ENCODE measurements at places on chromosomes 16 and 17. TPM values are rescaled to one million over a fixed set of nuclear protein-coding genes. Genes with fewer than 3 reads are reported as not detected.
A peak's percentile ranks its signal among the peaks of the same experiment; 100 is the strongest.

- DNase-seq: no peak
Observed at GRCh38 chr16:83818276-83818675, 10.5 kb downstream of the HSBP1 start.

DNA sequence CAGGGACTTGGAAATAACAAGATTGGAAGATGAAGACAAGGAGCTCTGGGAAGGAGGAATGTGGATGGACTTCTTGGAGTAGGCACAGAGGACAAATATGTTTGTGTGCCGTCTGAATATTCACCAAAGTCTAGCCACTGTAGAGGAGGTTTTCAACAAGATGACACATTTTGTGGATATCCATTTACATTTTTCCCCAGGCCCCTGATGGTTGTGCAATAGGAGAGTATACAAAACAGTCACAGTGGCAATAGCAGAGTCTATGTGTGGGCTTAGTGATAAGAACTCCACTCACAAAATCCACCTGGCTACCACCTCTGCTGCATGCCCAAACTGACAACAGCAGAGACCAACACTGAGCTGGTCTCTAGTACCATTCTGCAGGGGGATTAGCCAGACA, 32.6 kb upstream of the RPL38 start:
- no peak for DNase-seq

- DNase-seq: no peak
Observed at GRCh38 chr17:17892731-17893130, 55.9 kb upstream of the SREBF1 start.

- DNase-seq: no peak
Observed at GRCh38 chr17:38605411-38605840, 326 bp downstream of the SRCIN1 start.

DNA sequence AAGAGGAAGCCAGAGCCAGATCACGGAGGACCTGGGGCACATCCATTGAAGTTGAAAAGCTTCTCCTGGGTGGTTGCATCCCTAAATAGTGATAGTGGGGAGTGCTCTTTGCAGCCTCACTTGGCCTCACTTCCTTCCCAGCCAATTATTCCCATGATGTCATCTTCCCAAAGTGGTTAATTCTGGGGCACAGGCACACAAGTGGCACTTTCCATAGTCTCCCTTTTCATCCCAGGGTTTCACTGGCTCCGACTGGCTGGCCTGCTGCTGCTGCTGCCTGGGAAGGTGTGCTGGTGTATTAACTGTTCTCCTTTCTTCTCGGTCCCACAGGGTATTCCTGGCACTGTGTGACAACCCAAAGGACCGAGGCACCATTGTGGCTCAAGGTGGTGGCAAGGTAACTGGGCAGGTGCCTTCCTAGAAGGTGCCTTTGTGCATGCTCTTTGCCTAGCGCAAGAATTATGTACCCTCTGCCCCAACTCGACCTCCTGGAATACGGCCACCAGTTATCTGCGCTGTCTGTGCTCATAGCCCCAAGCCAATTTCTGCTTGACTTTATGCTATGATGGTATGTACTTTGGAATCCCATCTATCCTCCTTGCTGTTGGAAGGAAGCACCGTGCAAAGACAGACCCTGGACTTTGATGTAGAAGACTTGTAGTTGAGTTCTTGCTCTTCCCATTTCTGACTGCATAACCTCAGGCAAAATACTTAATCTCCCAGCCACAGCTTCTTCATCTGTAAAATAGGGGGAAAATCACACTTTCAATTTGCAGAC, 18.4 kb downstream of the SLC35G3 start:
- DNase-seq: no peak

- DNase-seq: peak; percentile 2
Observed at GRCh38 chr17:68910251-68910705, 44.9 kb downstream of the ABCA8 start.

Gene SLC5A10
- 0.70 TPM for polyA plus RNA-seq

Gene KRTAP9-8
- polyA plus RNA-seq: not detected

Gene PRAC2
- polyA plus RNA-seq: not detected

Measured in renal cortex interstitium (tissue), 15 donors.